ENCODE measurements at places on chromosomes 2 and 18. TPM values are rescaled to one million over a fixed set of nuclear protein-coding genes. Genes with fewer than 3 reads are reported as not detected.

GAL3ST2 gene
- polyA plus RNA-seq: 0.56 TPM

XDH gene
- polyA plus RNA-seq: 0.09 TPM

GRCh38 chr2:193990868-193991267 lies 1666.2 kb upstream of the SLC39A10 start:
- DNase-seq: no peak

DNA sequence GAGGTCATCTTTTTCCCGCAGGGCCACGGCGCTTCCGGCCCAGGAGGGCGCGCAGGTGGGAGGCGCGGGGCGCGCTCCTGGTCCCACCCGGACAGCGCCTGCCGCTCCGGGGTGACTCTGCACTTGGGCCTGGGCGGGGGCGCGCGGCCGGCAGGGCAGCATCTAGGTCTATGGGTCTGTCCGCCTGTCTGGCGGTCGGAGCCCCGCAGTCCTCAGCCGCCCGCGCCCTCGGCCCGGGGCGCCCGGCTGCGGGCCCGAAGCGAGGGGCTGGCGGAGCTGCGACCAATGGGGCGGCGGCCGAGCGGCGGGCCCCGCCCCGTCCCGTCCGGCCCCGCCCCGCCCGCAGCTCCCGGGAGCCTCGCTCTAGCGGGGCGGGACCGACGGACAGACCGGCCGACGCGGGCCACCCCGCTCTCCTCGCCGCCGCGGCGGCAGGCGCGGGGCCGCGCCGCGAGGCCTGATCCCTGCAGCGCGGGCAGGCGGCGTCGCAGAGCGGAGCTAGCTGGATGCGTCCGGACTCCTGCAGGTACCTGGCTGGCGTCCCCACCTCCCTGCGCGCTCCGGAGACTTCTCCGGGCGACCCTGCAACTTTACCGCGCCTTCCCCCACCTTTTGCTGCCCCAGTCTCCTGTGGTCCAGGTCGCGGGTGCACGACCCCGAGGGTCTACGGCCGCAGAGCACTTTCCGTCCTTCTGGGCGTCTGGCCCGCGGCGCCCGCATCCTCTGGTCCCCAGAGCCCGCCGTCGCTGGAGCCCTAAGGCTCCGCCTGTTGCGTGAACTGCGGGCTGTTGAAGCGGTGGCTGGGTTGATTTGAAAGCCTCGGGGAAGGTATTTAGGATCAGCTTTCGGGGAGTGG lies at the start of gene KCNS3:
Gene KCNS3 (plus strand): TSS at position 387 of the 856 bp plus-strand sequence. CDS start 52,342 bp downstream, outside the sequence.
- DNase-seq: no peak

DNA sequence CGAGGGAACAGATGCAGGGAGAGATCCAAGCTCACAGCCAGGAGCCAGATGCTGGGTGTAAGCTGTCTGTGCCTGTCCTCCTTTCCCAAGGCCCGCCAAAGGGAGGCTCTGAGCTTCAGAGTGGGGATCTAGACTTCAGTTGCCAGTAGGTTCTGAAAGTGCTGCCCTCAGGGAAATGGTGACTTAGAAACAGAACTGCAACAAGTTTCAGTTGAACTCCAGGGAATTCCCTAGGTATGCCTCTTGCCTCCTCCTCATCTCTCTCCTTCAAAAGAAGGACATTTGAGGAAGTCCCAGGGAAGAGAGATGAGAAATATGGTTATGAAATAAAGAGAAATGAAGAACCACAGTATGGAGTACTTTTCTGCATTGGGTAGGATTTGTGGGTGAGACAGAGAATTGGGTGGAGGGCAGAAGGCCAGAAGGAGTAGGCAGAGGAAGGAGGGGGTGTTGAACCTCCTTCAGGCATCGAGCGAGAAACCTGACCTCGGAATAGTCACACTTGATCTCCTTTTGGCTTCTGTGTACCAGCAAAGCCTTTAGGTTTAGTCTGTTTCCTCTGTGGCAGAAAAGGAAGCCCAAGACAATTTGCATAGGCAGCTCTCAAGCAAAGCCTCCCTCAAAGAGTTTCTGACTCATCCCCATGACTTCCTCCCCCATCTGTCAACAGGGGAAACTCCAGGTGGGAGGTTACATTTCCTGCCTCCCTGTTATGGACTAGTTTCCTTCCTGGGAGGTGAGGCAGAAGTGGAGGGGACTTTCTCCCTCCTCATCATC lies 45.7 kb downstream of the QPCT start:
- no peak for DNase-seq

DNA sequence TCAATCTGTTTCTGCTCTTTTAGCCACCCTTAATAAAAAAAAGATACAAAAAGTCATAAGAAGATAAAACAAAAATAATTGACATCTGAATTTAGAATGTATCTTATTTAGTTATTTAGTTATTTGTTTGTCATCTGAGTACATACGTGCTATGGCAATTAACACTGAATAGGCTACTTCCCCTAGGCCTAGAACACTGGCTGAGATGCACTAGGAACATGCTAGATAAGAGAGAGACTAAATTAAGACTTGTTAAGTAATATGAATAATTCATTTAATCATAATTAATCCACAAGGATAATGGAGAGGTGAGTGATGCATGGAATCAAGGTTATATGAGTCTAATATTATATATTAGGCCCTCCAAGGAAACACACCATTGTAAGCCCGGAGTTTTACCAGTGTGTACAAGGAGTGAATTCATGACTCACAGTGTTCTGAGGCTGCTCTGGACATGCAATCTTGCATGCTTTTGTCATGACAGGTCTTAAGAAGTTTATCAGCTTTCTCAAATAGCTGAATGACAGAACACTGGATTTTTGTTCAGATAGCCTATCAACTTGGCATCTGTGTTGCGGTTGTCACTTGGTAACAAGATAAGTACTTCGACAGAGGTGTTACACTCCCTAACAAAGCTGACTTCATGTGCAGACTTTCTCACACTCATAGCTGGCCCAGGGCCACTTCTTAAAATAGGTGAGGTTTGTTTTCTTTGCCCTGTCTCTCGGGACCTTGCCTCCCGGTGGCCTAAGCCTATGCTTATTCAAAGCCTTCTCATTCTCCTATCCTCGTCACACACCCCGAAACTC lies 5.0 kb upstream of the SERPINB2 start:
- no peak for DNase-seq
